Muscle of arm (tissue), 14 donors: ENCODE measurements at places on chromosomes 6 and 20. TPM values are rescaled to one million over a fixed set of nuclear protein-coding genes. Genes with fewer than 3 reads are reported as not detected.

SYNCRIP gene
- 115 TPM for polyA plus RNA-seq

ADGB gene
- not detected for polyA plus RNA-seq

MCCD1 gene
- not detected for polyA plus RNA-seq

MLN gene
- not detected for polyA plus RNA-seq

ATRN gene
- 30.1 TPM for polyA plus RNA-seq

LINC00237 gene
- polyA plus RNA-seq = 0.61 TPM

TRIM40 gene
- not detected for polyA plus RNA-seq

NNAT gene
- polyA plus RNA-seq = 638 TPM

KIF6 gene
- polyA plus RNA-seq = 1.6 TPM

C6orf132 gene
- polyA plus RNA-seq = 0.53 TPM
